Stimulated activated naive CD4-positive, alpha-beta T cell treated with Interleukin-2 at 50 U/mL for 16 hours (primary cell): ENCODE measurements at places on chromosomes 3 and 15.

DNA sequence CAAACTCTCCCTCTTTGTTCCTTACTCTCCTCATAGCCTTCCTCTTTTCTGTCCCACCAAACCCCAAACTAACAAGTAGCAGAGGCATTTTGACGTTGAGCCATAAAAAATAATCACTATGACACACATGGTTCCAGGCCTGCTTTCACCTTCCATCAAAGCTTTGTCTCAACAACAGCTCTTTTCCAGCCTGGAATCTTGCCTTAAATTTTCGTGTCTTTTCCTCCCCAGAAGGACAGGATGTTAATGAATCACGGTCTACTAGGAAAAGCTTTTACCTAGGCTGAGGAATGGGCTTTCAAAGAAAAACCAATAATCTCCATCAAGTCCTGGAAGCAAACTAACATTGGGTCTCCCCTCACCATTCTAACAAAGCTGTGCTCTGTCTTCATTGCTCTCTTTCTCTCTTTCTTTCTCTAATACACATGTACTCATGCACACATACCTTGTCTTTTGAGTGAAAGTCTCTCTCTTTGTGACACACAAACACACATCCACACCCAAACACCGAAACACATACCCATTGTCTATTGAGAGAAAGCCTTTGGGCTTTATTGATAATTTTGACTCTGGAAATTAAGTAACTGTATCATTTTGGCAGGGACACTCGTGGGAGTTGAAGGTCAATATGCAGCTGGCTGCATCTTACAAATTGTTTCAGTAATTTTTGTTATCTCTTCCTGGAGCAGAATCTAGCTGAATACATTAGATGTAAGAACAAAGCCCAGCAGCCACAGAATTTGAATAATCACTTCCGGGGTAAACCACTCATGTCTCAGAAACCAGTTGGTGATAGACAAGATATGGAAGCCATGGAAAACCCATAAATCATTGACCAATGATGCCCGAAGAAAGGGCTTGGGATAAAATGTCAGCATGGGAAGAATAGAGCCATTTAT, 107.4 kb upstream of the SLC4A7 start:
- DNase-seq: no peak

DNA sequence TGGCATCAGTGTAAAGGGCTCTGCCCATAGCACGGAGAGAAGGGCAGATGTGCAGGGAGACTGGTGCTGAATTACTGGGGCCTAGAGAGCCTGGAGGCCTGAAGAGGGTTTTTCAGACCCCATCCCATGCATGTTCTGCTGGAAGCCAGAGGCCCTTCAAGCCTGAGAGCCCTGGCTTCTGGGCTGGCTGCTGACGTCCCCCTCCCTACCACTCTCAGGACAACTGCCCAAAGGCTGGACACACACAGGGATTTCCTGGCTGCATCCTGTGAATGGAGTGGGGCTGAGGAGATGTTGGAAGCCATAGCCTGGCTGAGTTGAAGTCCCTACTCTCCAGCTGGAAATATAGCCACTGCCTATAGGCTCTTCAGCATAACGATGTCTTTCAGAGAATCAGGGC, 16.9 kb upstream of the DOCK3 start:
- no peak for DNase-seq

GRCh38 chr3:61505197-61505596, 56.2 kb upstream of the PTPRG start:
- DNase-seq: no peak

DNA sequence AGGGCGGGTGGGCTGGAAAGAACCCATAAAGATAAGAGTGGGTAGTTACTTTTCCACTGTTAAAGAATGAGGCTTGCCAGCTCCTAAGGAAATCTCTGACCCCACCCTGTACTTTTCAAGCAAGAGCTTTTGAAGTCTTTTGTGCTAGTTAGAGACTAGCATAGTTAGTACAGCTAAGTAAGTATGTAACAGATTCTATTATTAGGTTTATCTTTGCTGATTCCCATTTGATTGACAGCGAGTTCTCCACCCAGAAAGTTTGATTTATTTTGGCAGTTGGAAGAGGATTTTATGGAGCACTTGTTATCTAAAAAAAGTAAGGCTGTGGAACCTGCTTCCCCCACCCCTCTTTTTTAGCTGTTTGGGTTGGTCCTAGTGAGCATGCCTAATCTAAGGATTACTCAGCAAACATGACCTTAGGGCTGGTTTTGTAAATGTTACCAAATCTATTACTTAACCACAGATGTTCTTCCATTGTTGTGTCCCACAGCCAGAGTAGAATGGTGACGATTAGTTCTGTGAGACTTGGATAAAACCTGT, 57.6 kb downstream of the FNDC3B start:
- DNase-seq: no peak

DNA sequence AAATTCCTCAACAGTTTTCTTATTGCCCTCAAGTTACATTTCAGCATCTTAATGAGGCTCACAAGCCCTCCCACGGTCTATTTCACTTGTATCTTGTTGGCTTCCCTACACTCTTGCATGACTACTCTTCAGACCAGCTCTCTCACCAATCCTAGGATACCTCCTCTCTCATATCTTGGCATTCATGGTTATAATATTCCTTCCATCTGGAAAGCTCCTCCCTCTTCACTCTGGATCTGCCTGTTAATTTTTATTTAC, 8.5 kb upstream of the CCDC80 start:
- no peak for DNase-seq

GRCh38 chr15:41933771-41934170, 38.6 kb downstream of the EHD4 start:
- no peak for DNase-seq

DNA sequence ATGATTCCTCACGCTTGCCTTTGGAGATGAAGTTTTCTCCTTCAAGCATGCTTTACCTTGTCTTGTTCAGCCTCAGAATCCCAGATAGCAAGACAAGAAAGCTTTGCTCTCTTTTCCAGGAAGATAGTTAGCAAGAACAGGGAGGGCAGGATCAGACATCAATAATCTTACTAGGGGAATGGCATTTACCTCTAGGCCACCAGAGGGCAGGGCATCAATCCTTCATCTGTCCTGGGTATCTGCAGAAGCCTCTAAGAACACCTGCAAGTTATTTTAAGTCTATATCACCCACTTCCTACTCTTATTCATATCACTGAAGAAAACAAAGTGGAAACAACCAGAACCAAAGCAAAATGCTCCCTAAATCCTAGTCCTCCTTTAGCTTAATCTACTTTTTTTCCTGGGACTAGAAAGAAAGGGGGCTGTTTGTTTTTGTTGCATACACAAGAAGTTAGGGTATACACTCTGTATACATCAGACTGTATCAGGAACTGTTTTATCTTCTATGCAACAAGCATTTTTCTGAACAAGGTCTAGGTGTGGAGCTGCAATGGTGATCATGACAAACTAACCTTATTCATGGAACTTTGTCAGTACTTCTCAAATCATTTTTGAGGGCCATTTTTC, 862.5 kb downstream of the CADM2 start:
- DNase-seq: no peak

GRCh38 chr15:90960298-90961091, 5.8 kb downstream of the RCCD1 start:
- no peak for DNase-seq

GRCh38 chr15:63195569-63196015, 6.2 kb downstream of the RAB8B start:
- DNase-seq: no peak

DNA sequence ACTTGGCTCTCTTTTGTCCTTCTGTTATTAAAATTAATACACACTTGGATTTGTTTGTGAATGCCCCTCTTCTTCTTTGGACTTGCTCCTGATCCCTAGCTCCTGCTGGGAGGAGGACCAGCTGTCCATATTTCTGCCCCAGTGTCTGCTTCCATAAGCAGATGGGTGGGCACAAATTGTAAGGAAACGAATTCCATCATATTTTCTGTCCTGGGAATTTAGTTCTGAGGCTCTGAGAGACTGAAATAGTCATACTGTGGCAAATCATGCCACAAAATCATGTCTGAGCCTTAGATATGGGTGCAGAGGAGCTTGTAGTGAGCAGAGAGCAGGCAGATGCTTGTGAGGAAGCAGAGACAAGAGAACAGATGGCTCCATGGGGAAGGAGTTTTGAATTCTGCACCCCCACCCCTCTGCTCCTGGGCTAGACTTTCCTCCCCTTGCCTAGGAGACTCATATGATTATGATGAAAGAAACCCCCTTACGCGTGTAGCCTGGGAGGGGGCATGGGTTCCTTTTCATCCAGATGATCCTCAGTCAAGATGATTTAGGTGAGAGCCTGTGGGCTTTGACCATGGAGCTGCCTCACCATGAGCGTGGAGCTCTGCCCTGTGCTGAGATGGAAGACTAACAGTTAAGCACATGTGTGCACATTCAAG, 50.6 kb downstream of the SV2B start:
- DNase-seq: no peak

DNA sequence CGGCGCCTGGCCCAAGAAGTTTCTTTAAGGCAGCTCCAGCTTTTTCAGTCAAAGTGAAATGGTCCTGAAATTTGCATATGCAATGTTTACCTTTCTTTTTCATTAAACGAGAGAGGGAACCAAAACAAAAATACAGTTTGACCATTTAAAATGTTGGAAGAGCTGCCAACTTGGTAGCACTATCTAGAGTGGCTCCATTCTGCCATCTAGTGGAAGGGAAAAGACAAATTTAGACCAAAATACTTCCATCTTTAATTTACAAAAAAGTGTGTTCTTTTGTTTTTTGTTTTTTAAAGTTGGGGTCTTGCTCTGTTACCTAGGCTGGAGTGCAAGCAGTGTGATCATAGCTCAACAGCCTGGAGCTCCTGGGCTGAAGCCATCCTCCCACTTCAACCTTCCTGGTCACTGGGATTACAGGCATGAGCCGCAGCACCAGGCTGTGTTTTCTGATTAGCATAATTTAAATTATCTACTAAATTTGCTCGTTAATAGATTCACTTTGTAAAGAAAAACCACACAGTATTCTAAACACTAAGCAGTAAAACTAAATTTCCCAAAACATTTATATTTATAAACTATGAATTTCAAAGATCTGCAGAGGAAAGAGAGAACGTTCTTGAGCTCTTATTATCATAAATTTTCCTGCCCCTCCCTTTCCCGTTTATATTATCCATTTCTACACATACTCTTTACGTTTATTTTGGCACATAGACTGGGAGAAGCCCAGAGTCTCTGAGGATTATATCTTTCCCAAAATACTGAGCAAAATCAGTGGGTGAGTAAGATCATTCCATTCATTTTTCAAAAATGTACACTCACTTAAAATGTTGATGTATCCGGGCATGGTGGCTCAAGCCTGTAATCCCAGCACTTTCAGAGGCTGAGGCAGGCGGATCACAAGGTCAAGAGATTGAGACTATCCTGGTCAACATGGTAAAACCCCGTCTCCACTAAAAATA, 15.4 kb upstream of the RFC4 start:
- no peak for DNase-seq

DNA sequence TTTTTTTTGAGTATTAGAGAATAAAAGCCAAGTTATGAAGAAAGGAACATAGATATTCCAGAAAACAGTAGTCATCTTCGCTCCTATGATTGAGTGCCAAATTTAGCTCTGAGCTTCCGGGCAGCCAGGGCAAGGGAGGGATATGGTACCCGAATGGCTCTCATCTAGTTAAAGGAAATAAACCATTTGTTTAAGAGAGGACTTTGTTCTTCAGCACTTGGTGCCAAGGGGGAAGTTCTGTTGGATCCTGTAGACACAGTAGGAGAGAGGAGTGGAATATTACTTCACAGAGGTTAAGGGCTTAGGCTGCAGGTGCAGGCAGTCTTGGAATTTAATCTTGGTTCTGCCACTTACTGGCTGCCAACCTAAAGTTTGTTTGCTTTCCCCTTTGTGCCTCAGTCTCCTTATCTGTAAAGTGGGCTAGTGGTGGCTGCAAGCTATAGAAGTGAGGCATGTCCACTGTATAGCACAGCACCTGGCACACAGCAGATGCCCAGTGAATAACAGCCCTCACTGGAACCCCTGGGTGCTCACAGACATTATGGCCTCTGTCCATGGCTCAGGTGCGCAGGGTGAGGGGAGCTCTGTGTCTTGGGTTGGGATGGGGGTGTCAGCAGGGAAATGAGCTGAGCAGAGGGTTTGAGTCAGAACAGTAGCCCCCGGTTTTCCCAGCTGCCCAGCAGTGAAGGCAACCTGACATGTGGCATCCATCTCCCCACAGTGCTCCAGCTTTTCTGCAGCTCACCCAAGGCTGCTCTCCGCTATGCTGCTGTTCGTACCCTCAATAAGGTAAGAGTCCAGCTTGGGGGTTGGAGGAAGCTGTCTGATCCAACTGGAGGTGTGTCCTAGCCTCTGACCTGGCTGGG, 10.4 kb downstream of the COPG1 start:
- DNase-seq: no peak
